Caudate nucleus (tissue), 63 donors: ENCODE measurements at places on chromosomes 16 and 17.

GRCh38 chr17:74547736-74548135, 1.8 kb upstream of the CD300C start:
- DNase-seq, result no peak

DNA sequence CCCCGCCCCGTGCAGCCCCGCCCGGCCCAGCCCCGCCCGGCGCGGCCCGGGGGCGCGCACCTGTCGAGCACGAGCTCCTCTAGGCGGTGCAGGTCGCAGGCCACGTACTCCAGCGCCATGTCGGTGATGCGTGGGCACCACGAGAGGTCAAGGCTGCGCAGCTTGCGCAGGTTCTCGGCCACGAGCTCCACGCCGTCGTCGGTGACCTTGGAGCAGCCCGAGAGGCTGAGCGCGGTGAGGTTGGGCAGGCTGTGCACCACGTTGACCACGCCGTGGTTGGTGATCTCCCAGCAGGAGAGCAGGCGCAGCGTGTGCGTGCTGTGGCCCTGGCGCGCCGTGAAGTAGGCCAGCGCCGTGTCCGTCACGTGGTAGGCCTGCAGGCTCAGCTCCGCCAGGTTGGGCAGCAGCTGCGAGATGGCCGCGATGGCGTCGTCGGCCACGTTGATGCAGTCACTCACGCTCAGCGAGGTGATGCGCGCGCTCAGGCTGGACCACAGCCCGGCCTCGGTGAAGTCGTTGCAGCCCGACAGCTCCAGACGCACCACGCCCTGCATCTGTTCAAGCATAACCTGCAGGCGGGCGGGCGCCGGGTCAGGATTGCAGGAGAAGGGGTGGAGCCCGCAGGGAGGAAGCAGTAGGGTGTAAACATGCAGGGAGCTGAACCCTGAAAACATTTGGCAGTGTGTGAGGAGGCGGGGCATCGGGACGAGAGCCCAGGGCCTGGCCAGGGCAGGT, 5.3 kb upstream of the WDR24 start:
- no peak for DNase-seq

- DNase-seq, result no peak
Observed at GRCh38 chr17:32910769-32911168, 17.2 kb upstream of the TMEM98 start.

- DNase-seq, result no peak
Observed at GRCh38 chr17:50203086-50203485, 1.7 kb upstream of the COL1A1 start.

GRCh38 chr17:65057531-65058090, 1.1 kb upstream of the GNA13 start:
- DNase-seq, result no peak

- no peak for DNase-seq
Observed at GRCh38 chr17:61579347-61579746, 11.7 kb downstream of the NACA2 start.

DNA sequence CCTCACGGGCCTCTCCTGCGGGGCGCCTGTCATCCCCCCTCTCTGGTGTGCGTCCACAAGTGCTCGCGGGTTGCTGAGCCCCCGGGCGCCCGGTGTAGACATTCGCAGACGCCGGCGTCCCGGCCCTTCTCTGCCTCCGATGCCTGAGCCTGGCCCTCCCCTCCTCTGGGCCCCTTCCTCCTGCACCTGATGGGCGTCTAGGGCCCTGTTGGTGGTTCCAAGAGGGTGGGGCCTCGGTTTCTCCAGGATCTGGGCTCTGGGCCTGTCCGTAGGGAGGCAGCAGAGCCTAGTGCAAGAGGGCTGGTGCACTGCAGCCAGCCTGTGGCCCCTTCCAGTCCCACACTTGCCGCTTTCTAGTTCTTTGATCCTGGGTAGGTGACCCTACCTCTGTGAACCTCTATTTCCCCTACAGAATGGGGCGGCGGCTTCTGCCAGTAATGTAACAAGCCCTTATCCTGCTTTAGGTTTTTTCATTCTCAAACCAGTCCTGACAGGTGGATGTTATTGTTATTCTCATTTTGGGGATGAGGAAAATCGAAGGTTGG, 623 bp downstream of the E4F1 start:
- DNase-seq, result no peak

- DNase-seq, result no peak
Observed at GRCh38 chr17:66904760-66905624, 59.5 kb upstream of the CACNG4 start.
